T-helper 2 cell treated with Interferon-gamma antibody and Interleukin-4, amounts not matched to agents 5 μg/mL and 100 μg/mL, for 36 hours (primary cell): ENCODE measurements at places on chromosomes 3 and 15.
A peak's percentile ranks its signal among the peaks of the same experiment; 100 is the strongest.

- no peak for DNase-seq
Observed at GRCh38 chr3:9730657-9731205, 804 bp upstream of the BRPF1 start.

GRCh38 chr3:116059421-116060096, 385.7 kb downstream of the LSAMP start:
- no peak for DNase-seq

GRCh38 chr3:51955893-51956770, 951 bp downstream of the GPR62 start:
- DNase-seq = no peak

GRCh38 chr3:177554895-177555759, 357.8 kb upstream of the TBL1XR1 start:
- no peak for DNase-seq

GRCh38 chr3:156579427-156579851, 24.5 kb upstream of the SSR3 start:
- no peak for DNase-seq

DNA sequence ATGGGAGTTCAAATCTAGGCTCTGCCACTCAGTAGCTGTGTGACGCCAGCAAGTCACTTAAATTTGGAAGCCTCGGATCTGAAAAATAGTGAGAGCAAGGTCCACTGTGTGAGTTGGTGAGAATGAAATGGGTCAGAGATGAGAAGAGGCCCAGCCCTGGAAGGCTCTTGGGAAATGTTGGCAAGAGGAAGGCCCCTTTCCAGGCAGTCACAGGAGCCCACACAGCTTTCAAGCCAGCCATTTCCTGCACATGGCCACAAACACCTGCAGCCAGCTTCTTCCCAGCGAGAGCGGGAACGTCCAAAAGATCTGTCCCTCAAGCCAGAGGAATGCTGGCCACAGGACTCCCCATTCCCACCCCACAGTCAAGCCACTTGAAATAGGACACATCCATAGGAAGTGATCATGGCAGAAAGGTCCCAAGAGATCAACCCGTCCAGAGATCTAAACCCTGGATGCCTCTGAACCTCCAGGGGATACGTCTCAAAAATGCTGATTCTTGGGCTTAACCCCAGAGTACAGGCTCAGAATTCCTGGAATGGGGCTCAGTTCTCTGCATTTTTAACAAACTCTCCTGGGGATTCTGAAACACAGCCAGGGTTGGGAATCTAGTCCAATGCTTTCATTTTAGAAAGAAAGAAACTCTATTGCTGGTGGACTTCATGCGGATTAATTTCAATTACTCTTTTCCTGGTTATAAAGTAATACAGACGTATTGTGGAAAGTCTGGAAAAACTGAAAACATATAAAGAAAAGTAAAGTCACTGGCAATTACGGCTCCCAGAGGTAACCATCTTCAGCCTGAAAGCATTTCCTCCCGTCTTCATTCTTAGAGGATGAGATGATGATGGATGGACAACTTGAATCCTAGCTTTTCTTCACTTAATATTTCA, 35.9 kb downstream of the NTRK3 start:
- no peak for DNase-seq

DNA sequence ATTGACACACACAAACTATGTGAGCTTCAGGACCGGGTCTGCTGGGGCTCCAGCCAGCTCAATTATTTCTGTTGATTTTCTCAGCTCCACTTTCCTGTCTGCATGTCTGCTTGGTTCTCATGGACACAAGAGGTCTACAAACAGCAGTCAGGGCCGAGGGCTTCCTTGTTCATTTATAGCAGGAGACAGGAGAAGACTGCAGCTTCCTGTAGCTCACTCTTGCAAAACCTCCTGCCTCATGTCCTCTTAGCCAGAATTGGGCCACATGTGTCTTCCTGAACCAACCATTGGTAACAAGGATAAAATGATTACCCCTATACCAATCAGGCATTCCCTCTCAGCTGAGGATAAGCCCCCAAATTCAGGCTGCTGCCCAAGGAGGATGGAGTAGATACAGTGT, 182.8 kb downstream of the TLE3 start:
- no peak for DNase-seq

GRCh38 chr3:38031022-38031994, 1.9 kb upstream of the PLCD1 start:
- DNase-seq = no peak

GRCh38 chr3:27093771-27094170, 275.4 kb downstream of the NEK10 start:
- no peak for DNase-seq

- no peak for DNase-seq
Observed at GRCh38 chr15:51926809-51927208, 44.8 kb downstream of the LEO1 start.

GRCh38 chr3:72152551-72153476, 367.9 kb upstream of the PROK2 start:
- no peak for DNase-seq

DNA sequence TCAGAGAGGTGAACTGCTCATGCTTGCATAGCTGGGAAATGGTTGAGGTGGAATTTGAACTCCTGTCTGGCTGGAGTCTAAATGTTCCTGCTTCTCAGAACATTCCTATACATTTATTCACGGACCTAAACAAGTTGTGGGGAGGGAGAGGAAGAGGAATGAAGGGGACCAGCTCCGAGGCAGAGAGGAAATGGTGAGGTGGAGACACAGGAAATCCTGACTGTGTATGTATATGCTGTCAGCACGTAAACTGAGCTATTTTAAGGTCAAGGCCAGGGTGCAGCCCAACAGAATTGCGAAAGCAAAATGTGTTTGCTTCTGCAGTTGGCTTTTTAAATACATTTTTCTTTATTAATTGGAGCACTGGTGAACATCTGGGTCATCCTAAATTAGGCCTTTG, 74.1 kb upstream of the POMGNT2 start:
- peak; percentile 18 for DNase-seq

- DNase-seq = no peak
Observed at GRCh38 chr3:156659260-156659659, 15.1 kb upstream of the TIPARP start.

- DNase-seq = no peak
Observed at GRCh38 chr15:89127054-89127702, 38.9 kb downstream of the ABHD2 start.

- DNase-seq = no peak
Observed at GRCh38 chr15:58882243-58882642, 51.2 kb downstream of the SLTM start.

DNA sequence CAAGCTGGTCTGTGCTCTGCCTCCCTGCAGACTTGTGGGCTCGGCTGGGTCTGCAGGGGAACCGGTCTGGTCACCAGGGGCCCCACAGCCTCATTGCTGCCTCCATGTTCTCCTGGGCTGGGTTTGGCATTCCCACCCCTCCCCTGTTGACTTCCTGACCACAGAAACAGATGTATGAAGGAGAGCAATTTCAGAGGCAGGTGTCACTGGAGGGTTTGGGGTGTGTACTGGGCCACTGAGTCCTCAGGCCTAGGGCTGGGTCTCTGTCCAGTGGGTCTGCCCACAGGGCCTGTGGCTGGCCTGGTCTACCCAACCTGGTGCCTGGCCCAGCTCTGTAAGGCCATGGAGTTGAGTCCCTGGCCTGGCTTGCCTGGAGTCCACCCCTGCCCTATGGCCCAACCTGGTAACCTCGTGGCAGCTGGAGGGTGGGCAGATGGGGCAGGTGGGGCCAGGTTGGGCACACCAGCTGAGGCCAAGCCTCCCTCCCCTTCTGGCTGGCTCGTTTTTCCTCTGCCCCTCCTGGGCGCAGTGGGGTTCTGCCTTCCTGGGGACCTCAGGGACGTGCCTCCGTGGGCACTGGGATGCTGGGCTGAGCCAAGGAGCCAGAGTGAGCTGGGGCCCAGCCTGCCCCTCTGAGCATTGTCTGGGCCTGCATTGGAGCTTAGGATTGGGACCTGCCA, 20.8 kb downstream of the PLXNA1 start:
- DNase-seq = no peak

- no peak for DNase-seq
Observed at GRCh38 chr15:67198157-67198754, 56.2 kb downstream of the AAGAB start.

GRCh38 chr15:48717458-48717857, 71.9 kb upstream of the FBN1 start:
- no peak for DNase-seq

DNA sequence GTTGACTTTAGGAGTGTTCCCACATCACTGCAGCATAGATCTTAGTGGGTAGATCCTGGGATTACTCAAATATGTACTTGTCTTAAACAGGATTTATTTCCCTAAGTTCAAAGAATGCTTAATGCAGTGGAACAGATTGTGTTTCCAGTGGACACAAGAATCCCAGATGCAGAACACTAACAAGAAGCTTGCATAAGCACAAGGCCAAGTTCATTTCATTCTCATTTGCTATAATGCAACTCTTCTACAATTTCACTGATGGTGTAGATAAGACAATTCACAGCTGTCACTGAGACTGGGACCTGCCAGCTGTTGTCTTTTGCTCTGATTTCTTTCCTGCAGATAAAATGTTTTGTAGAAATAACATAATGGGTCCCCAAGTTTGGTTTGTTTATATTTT, 225.6 kb downstream of the NFKBIZ start:
- no peak for DNase-seq

DNA sequence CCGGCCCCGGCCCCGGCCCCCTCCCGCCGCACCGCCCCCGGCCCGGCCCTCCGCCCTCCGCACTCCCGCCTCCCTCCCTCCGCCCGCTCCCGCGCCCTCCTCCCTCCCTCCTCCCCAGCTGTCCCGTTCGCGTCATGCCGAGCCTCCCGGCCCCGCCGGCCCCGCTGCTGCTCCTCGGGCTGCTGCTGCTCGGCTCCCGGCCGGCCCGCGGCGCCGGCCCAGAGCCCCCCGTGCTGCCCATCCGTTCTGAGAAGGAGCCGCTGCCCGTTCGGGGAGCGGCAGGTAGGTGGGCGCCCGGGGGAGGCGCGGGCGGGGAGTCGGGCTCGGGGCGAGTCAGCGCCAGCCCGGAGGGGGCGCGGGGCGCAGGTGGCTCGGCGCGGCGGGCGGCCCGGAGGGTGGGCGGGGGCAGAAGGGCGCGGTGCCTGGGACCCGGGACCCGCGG, 352 bp downstream of the CHRD start:
- DNase-seq = no peak

DNA sequence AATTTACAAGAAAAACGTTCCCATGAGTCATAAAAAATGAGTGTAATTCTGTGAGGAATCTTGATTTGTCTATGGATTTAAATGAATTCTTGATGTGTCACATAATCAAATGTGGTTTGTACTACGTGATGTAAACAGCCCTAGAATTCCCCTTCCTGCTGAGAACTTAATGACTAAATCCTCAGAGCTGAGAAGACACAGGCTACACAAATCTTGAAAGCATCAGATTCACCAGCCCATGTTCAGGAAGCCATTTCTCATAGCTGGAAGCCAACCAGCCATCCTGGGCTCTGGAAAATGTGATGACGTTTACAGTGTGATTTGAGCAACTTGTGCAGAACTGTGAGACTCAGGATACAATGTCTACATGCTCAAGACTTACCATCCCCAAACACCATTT, 193.7 kb upstream of the MME start:
- DNase-seq = no peak

- DNase-seq = no peak
Observed at GRCh38 chr3:116444819-116445310, 422 bp downstream of the LSAMP start.

DNA sequence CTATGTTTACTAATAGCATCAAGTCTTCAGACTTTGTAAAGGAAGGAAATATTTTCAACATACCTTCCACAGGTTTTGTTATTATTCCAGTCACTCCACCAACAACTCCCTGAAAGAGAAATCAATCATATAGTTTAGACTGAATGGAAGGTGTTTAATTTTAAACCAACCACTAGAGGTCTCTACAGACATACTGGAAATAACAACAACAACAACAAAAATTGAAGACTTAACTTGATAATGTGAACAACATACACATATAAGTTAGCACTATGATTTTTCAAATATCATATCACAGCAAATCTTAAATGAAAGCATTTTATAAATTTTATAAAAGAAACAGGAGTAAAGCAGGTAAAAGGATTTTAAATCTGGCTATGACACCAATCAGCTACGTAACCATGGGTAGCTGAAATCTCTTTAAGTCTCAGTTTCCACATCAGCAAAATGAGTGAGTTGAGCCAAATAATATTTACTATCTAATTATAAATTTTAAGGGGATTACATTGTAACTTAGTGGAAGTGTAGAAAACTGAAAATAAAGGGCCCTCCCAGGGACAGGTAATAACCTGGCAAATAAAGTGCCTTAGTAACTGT, 188.2 kb downstream of the VPS13C start:
- no peak for DNase-seq

DNA sequence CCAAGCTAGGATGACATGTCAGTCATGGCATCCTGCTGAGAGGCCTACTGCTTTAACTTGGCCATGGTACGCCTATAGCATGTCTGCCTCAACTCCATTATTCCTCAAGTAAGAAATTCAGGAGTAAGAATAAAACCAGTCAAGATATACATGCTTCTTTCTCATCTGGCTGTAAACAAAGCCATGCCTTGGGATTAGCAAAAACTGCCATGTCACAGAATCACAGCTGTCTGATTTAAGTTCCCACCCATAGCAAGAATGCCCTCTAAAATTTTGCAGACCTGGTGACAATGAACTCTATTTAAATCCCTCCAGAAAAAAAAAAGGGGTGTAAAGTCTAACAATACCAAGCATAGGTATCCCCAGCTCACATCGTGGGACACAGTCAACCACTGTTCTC, 55.6 kb upstream of the ACAN start:
- DNase-seq = no peak

DNA sequence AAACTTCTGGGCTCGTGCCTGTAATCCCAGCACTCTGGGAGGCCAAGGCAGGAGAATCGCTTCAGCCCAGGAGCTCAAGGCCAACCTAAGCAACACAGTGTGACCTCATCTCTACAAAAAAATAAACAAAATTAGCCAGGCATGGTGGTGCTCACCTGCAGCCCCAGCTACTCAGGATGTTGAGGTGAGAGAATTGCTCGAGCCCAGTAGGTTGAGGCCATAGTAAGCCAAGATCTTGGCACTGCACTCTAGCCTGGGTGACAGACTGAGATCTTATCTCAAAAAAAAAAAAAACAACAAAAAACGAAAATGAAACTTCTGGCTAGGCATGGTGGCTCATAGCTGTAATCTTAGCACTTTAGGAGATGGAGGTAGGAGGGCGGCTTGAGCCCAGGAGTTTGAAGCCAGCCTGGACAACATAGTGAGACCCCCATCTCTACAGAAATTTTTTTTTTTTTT, 53.7 kb downstream of the PIK3CB start:
- peak; percentile 30 for DNase-seq

DNA sequence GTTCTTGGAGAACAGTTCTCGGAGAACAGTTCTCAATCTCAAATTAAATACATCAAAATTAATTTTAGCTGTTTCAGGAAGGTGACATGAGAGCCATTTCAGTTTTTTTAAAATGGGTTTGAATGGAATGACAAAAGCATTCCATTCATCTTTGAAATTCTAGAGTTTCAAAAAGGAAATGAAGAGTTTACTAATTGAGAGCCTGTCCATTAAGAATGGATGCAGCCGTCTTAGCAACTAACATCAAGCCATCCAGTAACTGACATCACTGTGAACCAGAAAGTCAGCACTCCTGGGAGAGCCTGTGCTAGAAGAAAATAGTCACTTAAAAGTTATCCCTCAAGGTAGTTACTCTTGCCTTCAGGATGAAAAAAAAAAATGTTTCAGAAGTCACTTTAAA, 47.0 kb upstream of the FSTL1 start:
- DNase-seq = no peak
